ENCODE measurements at places on chromosomes 3 and 15.
A peak's percentile ranks its signal among the peaks of the same experiment; 100 is the strongest.

DNA sequence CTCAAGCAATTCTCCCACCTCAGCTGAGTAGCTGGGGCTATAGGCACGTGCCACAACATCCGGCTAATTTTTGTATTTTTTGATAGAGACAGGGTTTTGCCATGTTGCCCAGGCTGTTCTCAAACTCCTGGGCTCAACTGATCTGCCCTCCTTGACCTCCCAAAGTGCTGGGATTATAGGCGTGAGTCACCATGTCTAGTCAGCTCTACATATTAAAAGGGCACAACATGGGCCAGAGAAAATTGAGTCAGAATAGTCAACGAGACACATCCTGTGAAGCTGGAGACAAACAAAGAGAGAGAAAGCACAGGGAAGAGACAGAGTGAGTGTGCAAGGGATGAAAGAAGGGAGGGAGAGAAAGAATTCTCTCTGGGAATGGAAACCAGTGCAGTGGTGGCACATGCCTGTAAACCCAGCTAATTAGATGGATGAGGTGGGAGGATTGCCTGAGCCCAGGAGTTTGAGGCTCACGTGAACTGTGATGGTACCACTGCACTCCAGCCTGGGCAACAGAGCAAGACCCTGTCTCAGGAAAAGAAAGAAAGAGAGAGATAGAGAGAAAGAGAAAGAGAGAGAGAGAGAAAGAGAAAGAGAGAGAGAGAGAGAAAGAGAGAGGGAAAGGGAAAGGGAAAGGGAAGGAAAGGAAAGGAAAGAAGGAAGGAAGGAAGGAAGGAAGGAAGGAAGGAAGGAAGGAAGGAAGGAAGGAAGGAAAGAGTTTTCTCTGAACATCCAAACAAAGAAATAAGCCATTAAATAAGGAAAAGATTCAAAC, 107.2 kb upstream of the SLC25A36 start:
- DNase-seq = no peak

- DNase-seq = no peak
These were observed 75.2 kb downstream of the NEO1 start for GRCh38 chr15:73127302-73127936.

GRCh38 chr3:141710888-141711616, 27.0 kb upstream of the RNF7 start:
- DNase-seq = peak; percentile 82

GRCh38 chr15:99172989-99173388, 68.1 kb downstream of the SYNM start:
- no peak for DNase-seq

DNA sequence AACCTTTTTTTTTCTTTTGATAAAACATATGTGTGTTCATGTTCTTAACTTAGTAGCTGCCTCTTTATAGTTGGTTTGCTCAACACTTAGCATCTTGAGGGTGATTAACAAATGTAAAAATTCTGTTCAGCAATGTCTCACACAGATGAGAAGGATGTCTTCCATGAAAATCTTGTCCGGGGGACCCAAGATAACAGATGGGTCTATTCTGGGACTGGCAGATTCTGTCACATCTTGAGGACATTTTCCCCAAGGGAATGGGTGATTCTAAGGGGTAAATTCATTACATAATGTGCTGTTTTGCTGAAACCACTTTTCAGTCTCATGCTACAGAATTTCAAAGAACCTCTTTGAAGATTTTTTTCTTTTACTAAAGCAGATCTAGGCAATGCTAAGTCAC, 342.2 kb downstream of the IGSF11 start:
- DNase-seq = no peak

DNA sequence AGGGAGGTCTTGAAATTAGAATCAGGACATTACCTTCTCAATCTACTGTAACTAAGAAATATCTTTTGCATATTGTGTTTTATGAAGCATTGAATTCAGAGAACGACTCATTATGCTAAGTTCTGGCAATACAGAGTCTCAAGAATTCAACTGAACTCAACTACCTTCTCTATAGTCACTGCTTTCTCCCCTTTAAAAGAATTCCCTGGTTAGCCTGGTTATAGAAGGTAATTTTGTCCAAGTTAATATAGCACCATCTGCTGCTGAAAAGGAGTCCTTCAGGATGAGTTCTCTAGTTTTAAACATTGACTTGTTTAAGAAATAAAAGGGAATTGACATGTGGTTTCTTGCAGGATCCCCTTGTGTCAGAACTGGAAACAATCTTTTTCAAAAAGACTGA, 60.2 kb downstream of the IL16 start:
- peak; percentile 31 for DNase-seq

GRCh38 chr3:157175691-157176507, 16.0 kb upstream of the CCNL1 start:
- DNase-seq = peak; percentile 57

All from fibroblast of skin of left biceps (primary cell).